ENCODE measurements at places on chromosomes 2 and 18.

DNA sequence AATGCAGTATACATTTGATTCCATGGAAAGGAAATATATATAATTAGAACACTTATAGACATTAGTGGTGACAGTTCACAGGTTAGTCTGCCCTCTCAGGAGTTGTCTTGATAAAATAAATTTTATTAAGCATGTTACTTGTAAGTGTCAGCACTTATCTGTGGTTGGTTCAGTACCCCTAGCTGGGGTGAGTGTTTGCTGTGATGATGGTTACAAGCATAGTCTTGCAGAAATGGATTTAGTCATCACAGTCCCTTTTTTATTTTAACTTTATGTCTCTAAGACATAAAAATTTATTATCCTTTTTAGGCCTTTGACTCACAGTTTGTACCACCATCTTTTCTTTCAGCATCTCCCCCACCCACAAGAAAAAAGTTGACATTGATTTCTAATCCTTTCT, 52.1 kb downstream of the NCK2 start:
- DNase-seq, result no peak

GRCh38 chr2:38581193-38582147, 21.3 kb downstream of the HNRNPLL start:
- peak; percentile 30 for DNase-seq

DNA sequence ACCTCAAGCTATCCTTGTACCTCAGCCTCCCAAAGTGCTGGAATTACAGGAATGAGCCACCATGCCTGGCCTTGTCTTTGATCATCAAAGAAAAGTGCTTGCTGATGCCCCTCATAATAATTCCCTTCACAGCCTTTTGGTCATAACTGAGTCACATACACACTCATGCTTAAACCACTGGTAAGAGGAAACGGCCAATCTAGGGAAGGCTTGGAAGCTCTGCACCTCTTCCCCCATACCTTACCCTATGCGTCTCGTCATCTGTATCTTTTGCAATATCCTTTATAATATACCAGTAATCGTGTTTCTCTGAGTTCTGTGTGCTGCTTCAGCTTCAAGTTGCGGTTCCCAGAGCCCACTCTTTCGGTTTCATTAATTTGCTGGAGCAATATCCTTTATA, 4.8 kb upstream of the RNF138 start:
- no peak for DNase-seq

DNA sequence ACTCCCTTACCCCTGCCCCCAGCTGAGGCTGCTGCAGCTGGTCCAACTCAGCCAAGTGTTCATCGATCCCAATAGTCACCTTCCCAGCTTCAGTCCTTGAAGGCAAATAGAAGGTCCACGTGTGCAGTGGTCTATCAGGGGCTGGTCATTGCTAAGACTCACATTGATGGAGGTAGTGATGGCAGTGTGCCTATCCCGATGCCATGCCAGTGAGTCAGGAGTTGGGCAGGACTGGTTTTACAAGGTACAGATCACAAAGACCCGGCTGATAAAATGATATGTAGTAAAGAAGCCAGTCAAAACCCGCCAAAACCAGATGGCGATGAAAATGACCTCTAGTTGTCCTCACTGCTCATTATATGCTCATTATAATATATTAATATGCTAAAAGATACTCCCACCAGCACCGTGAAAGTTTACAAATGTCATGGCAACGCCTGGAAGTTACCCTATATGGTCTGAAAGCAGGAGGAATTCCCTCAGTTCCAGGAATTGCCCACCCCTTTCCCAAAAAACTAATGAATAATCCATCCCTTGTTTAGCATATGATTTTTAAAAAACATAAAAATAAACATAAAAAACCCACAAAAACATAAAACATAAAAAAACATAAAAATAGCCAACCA, 2.9 kb upstream of the C2orf80 start:
- no peak for DNase-seq

- DNase-seq, result no peak
Observed at GRCh38 chr18:14921547-14921946, 173.6 kb downstream of the ANKRD30B start.

- DNase-seq, result no peak
Observed at GRCh38 chr2:150144546-150145298, 342.7 kb downstream of the RND3 start.

- no peak for DNase-seq
Observed at GRCh38 chr18:50473881-50474280, 86.0 kb upstream of the MAPK4 start.

GRCh38 chr2:52342458-52342857, 1310.5 kb upstream of the NRXN1 start:
- DNase-seq, result no peak

DNA sequence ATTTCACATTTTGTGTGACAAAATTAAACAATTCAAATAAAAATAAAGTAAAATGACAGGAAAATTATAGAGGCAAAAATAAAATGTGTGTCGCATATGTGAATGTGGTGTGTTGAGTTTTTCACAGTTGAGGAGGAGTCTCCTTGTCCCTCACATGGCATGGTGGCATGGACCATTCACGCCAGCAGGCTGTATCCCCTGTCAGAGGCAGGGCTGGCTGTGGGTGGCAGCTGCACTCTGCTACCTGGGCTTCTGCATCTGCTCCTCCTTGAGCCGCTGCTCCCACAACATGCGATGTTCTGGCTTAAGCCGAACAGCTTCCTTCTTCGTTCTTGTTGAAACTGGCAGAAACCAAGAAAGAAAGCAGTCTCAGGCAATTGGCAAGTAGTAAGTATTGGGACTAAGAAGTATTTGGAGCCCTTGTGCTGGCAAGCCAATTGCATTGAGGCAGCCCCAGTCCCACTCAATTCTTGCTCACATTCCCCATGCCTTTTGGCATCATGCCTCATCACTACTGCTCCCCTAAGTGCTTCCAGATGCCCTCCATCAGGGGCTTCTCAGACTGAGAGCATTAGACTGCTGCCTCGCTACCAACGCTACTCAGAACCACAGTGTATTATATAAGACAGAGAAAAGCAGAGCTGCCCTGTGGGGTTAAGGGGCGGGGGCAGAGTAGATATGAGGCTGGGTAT, 177.9 kb upstream of the NABP1 start:
- peak; percentile 81 for DNase-seq

GRCh38 chr2:101410746-101411145, 23.4 kb upstream of the CREG2 start:
- DNase-seq, result no peak

DNA sequence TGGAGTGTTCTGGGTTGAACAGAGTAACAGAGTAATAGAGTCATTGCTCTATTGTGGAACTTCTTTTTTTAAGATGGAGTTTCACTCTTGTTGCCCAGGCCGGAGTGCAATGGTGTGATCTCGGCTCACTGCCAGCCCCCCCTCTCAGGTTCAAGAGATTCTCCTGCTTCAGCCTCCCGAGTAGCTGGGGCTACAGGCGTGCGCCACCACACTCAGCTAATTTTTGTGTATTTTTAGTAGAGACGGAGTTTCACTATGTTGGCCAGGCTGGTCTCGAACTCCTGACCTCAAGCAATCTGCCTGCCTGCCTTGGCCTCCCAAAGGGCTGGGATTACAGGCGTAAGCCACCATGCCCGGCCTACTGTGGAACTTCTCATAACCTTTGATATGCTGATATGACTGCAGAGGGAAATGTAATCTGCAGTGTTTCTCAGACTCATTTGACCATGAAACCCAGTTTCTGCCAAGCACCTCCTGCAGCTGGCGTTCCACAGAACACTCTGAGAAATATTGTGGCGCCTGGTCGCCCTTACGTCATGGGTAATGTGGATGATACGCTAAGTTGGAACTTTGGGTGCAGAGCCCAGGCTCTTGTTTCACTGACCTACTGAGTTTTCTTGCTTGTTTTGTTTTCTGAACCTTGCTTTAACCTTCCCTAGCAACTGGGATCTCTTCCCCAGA, 213.8 kb downstream of the BCL2 start:
- DNase-seq, result no peak

- DNase-seq, result no peak
Observed at GRCh38 chr2:126856403-126856802, 42.3 kb upstream of the TEX51 start.

DNA sequence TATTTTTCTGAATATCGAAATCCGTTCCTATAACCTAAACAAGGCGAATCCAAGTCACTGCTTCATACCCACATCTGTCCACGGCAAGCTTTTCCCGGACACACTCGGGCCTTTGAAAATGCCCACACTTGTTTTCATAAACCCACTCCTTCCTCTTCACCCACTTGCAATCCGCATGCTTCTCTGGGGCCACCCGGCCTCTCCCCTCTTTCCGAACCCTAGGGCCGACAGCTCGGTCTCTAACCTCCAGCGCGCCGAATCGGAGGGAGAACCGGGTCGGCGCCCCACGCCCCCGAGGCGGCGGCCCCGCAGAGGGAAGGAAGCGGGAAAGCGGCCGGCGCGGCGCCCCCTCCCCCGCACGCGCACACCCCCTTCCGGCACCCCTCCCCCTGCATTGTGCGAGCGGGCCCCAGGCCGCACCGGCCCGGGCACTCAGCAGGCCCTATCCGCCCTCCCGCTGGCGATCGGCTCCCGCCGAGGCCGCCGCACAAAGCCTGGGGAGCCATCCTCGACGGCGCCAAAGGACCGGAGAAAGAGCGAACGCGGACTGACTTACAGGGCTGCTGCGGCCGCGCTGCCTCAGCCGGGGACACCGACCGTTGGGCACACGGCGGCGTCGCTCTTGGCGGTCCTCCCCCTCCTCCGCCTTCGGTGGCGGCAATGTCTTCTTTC, 467 bp downstream of the PUM2 start:
- peak; percentile 82 for DNase-seq

- DNase-seq, result peak; percentile 58
Observed at GRCh38 chr2:237627441-237628246, at the start of gene LRRFIP1. Gene LRRFIP1, plus strand, starts transcription at chr2:237627587. Its CDS starts 58 bp downstream, at chr2:237627645.

- DNase-seq, result no peak
Observed at GRCh38 chr2:151159109-151159662, 102.5 kb downstream of the RBM43 start.

DNA sequence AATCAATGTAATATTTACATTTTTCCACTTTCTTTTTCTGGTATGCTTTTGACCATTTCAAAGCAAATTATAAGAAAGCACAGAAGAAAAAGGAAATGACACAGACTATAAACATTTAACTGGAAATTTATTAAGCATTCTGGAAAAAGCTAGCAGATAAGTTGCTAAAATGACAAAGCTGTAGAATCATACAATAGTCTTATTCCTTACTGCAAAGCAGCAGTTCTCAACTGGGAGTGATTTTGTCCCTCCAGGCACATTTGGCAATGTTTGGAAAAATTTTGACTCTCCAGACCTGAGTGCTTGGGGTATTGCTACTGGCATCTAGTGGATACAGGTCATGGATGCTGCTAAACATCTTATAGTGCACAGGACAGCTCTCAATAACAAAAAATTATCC, 75.1 kb downstream of the MBD5 start:
- no peak for DNase-seq

GRCh38 chr2:16632598-16632997, 33.0 kb downstream of the CYRIA start:
- DNase-seq, result no peak

GRCh38 chr2:198371921-198372543, 567.6 kb downstream of the PLCL1 start:
- no peak for DNase-seq

- DNase-seq, result no peak
Observed at GRCh38 chr18:31102941-31103340, 720 bp upstream of the DSC2 start.

GRCh38 chr2:3608373-3609278, 13.7 kb downstream of the COLEC11 start:
- DNase-seq, result no peak

DNA sequence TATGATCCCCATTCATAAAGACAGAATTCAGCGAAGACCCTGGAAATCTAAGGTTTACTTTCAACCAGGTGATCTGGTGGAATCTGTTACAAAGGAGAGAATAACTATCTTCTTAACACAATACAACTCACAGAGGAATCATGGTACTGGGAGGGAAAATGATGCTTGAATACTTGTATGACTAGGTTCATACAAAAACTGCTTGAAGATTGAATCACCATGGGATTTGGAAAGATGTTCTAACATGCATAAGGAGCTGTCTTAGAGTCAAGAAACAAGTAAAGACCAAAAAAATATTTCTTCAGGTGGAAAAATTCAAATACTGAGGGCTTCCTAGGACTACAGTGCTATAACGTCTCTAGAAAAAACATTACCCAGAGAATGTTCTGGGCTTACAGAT, 32.2 kb downstream of the COL5A2 start:
- DNase-seq, result no peak

- no peak for DNase-seq
Observed at GRCh38 chr18:47168913-47169312, 7.3 kb downstream of the IER3IP1 start.

DNA sequence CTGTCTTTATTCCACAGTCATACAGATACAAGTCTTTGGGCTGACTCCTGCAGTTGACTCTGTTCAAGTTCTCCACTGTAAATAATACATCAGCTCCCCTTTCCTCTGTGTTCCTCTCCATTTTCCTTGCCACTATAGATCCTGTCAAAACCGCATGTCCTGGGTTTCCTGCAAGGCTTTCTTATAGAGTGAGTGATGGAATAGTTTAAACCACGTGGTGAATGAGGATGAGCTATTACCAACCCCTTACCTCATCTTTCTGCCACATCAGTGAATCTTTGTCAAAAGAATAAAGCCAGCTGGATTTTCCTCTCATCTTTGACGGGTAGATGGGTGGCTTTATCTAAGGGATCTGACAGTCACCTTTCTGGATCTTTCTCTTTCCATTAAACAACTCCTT, 3.9 kb upstream of the GALNT14 start:
- DNase-seq, result no peak

DNA sequence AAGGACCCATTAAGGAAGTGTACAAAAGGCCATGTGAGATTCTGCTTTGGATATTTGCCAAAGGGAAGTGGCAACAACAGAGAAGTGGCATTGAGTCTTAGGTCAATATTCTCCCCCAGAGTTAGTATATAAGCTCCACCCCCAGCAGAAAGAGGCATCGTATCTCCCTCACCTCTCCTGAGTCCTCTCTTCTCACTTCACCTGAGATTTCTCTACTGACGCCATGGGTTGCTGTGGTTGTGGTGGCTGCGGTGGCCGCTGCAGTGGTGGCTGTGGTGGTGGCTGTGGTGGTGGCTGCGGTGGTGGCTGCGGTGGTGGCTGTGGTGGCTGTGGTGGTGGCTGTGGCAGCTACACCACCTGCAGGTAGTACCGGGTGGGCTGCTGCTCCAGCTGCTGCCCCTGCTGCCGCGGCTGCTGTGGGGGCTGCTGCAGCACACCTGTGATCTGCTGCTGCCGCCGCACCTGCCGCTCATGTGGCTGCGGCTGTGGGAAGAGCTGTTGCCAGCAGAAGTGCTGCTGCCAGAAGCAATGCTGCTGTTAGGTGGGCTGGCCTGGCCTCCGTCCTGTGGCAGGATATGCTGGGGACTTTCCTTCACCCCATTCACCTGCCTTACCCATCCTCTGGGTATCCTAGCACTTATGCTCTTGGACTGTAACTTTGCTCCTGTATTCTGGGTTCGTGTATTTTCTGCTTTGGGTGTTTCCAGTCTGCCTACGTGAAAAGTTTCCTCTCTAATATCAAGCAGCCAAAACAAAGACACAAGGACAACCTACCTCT, 5.9 kb downstream of the SCYGR3 start:
- DNase-seq, result no peak

DNA sequence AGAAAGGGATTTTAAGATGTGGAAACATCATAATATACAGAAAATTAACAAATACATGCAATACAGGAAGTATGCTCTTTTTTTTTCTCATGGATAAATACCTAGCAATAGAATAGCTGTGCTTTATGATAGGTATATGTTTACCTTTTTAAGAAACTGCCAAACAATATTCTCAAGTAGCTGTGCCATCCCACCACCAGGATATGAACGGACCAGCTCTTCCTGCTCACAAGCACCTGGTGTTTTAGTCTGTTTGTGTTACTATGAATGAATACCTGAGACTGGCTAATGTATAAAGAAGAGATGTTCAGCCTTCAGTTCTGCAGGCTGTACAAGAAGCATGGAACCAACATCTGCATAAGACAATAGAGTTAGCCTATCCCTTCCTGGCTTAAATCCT, 19.9 kb upstream of the UGT1A8 start:
- no peak for DNase-seq

Data from left hindlimb (tissue), 1 donor.